ENCODE measurements at places on chromosomes 3 and 15.

GRCh38 chr3:59262076-59262498 lies 212.3 kb upstream of the CFAP20DC start:
- no peak for DNase-seq

DNA sequence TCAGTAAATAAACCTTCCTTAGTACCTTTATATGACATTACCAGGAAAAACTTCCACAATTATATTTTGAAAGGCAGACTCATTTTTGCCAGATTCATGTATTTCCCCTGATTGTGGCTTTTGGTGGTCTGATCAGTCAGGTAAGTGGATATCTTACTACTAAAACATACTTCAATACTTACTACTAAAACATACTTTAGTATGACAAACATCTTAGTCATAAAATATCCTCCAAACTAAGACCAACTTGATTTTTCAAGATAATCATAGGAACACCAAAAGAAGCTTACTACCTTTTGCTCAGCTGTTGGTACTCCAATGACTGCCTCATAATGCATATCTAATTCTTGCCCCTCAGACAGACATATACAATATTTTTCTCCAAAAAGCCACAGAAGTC lies 9.3 kb downstream of the TJP1 start:
- DNase-seq = no peak

DNA sequence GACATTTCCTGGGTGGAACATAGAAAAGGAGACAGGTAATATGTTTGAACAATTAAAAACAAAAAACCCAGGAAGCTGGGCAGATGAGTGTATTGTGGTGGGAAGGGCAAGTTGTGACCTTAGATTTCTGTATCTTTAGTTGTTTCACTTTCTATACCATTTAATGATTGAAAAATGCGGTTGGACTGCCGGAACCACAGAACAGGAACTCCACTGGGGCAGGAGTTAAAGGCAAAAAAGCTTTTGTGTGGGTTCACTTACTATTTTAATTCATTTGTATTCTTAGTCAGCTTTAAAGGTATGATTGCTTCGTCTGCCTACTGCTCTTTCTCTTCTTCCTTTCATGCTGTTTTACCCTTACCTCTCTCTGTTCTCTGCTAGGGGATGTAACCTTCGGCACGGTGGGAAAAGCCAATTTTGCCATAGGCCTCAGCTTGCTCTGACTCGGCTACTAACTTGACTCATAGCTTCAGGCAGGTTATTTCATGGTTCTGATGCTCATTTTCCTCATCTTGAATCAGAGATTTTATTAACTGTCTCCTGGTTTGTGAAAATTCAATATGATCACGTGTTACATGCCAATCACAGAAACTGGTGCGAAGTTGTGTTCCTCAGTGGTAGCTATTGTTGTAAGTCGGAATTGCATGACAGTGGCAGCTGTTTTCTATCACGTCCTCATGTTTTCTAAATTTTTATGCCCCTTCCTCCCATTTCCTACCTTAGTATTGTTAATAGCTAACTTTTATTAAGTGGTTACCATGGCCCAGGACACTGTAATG lies 1.6 kb upstream of the MCTP2 start:
- DNase-seq = no peak

- no peak for DNase-seq
Measured at GRCh38 chr3:161100994-161101393, 4.2 kb downstream of the B3GALNT1 start.

GRCh38 chr3:5086708-5087107 lies 35.4 kb upstream of the ARL8B start:
- DNase-seq = no peak

GRCh38 chr3:64575211-64575844 lies 112.5 kb downstream of the ADAMTS9 start:
- DNase-seq = no peak

DNA sequence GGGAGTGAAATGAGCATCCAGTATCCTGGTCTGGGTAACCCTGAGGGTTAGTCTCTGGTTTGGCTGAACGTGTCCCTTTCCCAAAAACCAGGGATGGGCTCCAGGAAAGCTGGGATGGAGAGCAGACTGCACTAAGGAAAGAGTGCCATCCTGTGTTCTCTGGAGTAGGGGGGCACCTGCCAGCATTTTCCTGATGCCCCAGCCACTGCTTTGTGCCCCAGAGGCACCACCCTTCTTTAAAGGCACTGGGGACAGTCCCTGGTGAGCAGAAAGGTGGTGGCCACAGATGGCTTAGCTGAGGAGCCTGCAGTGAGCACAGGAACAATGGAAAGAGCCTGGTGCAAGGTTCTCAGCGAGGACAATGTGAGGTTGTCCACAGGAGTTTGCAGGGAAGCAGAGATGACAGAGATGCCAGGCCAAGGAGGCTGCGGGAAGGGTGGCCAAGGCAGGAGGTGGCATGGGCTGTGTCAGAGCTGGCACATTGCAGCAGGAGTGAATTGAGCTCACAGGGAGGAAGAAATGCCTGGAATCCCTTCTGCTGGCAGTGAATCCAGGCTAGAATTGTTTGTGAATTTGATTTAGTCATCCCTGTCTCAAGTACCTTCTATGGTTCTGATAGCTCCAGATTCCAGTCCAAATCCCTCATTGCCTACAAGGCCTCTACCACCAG lies 39.9 kb downstream of the AMOTL2 start:
- DNase-seq = no peak

DNA sequence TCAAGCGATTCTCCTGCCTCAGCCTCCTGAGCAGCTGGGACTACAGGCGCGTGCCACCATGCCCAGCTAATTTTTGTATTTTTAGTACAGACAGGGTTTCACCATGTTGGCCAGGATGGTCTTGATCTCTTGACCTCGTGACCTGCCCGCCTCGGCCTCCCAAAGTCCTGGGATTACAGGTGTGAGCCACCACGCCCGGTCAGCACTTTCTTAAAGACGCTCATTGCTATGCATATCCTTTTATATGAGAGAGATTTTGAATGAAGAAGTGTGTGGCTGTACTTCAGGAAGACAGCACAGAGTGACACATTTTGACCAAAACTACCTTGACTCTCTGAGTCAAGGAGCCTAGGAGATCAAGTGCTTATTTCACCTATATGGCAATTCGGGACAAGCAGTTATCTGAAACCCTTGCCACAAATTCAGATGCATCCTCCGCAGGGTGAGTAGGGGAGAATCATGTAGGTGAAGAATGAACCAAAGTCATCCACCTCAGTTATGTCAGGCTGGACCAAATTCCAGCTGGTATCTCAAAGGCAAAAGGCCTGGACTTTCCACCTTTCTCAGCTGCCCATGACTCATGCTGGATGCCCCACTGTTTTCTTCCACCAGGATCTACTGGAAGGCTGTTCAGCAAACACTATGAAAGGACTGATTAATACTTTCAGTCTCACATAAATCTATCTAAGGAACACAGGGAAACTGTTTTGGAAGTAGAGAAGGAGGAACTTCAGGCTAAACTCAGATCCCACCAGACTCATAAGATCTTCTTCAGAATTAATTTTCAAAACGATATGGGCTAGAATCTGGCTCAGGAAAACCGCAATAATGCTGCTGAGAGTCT lies 31.9 kb downstream of the SUSD5 start:
- DNase-seq = no peak

DNA sequence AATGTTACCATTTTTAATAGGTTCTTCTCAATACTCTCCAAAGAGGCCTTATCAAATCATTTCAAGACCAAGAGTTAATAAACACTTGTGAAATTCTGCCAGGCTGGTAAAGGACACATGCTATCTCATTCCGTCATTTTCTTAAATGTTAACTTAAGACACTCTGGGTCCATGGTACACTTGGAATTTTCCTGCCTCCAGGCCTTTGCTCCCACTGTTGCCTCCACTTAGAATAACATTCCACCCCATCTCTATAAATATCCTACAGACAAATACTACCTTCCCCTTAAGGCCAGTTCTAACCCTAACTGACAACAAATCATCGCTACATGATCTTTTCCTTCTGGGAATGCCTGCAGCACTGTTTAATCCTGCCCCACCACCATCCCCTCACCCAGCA lies 24.1 kb downstream of the MAGI1 start:
- no peak for DNase-seq

DNA sequence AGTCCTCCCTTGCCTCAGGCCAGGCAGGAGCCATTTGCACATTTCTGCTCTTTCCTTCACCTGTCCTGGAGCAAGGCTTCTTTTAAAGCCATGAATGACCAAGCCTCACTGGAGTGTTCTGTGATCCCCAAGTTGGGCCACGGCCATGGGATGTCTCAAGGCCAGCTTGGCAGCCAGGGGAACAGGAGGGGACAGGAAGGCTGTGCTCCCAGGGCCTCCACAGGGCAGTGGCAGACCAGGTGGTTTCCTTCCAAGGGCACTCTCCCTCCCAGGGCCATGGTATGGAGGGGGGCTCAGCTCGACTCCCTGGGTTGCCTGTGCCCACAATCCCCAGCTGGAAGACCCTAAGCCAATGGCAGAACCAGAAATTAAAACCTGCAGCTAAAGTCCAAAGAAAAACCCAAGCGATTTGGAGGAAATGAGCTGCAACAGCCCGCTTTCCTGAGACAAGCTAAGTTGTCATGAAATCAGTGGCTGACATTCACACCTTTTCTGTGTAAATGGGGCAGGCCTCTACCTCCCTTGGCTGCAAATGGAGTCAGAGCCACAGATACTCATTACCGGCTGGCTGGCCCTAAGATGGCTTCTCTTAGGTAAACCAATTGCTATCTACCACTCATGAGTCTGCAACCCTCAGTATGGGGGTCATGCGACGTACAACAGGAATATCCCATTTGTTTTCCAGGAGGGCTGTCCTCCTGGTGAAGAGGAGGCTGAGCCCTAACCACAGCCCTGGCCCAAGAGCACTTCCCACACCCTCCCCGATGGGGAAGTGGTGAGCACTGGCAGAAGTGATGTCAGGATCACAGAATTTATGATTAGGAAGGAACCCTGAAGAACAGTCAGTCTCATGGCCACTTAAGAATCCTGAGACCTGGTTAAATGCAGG lies 83.3 kb downstream of the SNRK start:
- no peak for DNase-seq

DNA sequence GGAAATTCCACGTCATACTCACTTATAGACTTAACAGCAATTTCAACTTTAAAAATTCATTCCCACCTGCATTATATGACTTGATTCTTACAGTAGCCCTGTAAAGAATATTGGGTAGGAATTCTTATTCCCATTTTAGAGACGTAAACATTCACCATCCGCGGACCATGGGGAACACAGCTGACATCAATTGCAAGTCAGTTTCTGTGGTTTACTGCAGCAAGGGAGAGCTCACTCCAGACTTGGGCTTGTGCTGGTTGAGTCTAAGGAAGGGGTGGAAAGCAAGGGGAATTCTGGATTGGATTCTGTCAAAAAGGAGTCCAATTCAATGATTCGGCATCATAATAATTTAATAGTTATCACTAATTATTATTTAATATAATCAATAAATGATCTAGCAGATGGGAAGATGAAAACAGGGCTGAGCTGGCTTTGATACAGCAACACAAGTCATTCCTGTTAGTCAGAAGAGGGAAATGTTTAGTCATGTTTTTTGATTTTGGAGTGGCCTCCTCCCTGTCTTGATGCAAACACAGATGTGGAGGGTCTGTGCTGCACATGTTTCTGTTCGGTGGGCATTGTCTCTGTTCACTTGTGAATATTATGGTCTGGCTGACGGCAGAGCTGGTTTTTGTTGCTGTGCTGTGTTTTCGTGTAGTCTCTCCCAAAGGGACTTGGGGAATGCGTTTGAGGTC lies 9.7 kb downstream of the LIPC start:
- peak; percentile 54 for DNase-seq

DNA sequence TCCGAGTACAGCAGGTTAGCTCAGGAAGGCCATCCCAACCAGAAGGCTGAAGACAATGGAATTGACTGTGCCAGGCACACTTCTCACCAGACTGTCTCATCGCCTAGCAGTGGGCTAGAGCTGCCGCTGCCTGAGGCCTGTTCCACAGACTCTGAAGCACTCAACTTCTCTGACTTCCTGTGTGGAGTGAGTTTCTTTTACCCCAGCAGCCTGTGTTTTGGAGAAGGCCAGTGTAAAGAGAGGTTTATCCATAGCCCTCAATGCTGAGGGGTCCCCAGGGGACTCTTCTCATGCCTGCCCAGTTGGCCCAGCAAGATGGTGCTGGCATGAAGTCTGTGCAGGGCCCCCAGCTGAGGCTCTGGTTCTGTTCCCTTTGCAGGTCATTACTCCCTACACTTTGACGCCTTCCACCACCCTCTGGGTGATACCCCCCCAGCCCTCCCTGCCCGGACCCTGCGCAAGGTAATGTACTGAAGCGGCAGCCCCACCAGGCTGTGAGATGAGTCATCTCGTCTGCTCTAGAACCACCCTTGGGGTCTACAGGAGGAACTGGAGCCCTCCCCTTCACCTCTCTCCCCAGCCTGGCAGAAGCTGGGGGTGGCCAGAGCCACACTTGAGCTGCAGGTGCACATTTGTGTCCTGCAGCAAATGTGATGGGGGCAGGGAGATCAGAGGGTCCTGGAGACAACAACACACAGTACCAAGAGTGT lies 5.2 kb upstream of the MANF start:
- DNase-seq = no peak

- DNase-seq = no peak
Measured at GRCh38 chr3:5035692-5036391, 56.6 kb downstream of the BHLHE40 start.

Measured in AG09309 (cell line).